ENCODE measurements at places on chromosomes 4 and X.

GRCh38 chrX:3295731-3296130, 50.7 kb downstream of the MXRA5 start:
- DNase-seq = no peak

DNA sequence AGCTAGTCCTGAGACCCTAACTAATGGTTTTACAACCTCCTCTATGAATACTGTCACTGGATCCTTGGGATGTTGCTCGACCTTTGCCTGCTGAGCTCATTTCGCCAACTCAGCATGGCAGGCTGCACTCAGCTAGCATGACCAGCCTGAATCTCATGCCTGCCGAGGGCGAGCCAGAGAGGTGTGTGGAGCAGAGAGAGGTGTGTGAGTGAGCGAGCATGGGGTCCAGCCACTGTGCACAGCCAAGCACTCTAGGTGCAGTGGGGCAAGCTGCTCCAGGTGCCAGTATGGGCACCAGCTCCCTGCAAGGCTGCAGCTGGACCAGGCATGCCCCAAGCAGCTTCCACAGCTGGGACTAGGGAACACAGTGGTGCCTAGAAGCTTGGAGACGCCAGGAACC, 410.9 kb downstream of the PCDH10 start:
- DNase-seq = no peak

DNA sequence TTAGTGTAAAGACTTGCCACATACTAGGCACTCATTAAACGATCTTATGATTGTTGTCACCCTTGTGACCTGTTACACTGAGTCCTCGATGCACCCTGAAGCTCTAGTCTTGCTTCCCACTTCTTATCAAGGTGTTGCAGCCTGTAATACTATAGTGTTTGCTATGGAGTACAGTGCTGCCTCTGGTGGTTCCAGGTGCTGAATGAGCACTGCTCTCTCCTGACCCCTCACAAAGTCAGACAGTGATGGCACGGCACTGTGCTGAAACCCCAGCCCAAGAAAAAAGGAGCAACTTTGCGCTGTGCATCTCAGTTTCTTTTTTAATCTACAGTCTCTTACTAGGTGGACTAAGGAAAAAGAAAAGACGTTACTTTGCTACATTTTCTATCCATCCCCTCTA, 106.3 kb downstream of the GC start:
- DNase-seq = no peak

DNA sequence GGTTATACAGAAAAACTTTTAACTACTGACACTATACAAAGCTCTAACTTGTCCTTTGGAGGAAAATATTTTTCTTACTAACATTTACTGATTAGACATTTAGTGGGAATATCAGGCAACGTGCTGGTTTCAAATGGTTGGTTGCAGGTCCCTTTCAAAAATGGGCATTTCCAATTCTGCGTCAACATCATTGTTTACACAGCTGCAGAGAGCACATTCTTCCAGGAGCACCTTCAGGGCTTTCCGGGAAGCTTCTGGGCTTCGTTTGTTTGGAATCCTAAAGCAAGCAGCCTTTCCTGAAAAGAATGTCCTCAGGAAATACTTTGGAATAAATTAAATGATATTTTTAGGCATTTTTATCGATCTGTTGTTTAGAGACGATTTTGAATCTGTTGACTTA, 289.7 kb downstream of the TRIML1 start:
- peak; percentile 86 for DNase-seq
